ENCODE measurements at places on chromosomes 13 and 19. TPM values are rescaled to one million over a fixed set of nuclear protein-coding genes. Genes with fewer than 3 reads are reported as not detected.

DNA sequence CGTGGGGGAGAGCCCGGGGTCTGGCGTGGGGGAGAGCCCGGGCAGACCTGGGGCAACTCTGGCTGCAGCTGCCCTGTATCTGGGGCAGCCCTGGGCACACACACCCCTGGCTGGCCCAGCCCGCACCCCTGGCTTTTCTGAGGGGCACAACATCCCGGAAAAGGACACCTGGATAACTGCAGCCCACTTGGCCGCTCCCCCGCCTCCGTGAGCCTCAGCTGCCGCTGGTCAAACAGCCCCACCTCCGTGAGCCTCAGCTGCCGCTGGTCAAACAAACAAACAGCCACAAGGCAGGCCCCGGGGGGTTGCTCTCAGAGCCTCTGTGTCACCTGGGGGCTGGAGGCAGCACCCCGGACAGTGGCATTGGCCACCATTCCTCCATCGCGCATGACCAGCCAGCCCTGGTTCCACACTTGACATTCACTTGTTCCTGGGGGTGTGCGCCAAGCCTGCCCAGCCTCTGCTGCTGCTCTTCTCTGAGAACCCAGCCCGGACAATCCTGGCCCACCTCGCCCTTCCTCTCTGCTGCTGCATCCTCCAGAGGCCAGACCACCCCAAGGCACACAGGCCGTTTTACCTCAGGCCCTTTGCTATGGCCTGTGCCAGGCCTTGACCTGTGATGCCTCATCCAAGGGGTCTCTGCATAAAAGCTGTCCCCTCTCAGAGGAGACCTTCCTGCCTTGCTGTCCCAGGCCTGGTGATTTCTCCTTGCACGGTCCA, 19.9 kb downstream of the CEBPG start:
- no peaks in the 10 kb centered on the region for H3K4me1 ChIP-seq
- no peak overlapping the region for H3K4me3 ChIP-seq
- no peak overlapping the region for H3K27ac ChIP-seq
- DNase-seq: no peak
- no peaks in the 10 kb centered on the region for H3K36me3 ChIP-seq

PBX4 gene
- total RNA-seq: 85.3 TPM

DNA sequence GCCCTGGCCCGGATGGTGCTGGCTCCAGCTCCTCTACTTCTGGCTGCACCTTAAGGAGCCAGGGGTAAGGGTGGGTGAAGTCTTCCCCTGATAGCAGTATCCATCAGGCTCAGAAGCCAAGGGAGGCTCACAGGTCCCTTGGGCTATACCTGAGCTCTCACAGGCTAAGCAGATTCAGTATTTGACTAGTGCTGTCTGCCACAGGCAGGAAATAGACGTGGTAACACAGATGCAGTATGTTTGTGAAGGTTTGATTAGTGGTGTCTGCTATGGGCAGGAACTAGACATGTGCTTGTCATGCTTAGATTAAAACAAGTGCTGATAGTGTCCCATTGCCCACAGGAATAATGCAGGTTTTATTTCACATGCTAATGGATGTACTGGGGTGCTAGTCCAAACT, 4.0 kb downstream of the SYT5 start:
- peaks cover 36% of the 10 kb centered on the region for H3K4me1 ChIP-seq
- DNase-seq: no peak
- H3K4me3 ChIP-seq: no peak overlapping the region

B3GNT3 gene
- 0.47 TPM for total RNA-seq

DNA sequence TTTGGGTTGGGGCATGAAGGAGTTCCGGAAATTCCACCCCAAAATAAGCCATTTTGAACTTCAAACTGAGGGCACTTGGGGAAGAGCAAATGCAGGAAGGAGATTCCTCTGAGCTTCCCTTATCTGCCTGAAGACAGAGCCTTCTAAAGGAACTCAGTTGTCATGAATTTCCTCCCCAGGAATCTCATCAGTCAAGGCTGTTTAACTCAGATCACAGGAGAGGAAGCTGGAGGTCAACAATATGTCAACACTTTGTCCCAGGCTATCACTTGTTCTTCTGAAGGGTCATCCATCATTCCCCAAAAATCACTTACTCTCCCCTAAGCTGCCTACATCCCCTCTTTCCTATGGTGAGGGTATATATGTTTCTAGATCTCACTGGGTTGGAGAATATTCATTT, 26.0 kb upstream of the CHST8 start:
- no peak overlapping the region for H3K27ac ChIP-seq
- H3K27me3 ChIP-seq: no peaks in the 10 kb centered on the region
- H3K4me3 ChIP-seq: no peak overlapping the region
- DNase-seq: no peak
- H3K36me3 ChIP-seq: no peaks in the 10 kb centered on the region

Measured in CD4-positive, CD25-positive, alpha-beta regulatory T cell (primary cell).